ENCODE measurements at places on chromosomes 6 and 20. TPM values are rescaled to one million over a fixed set of nuclear protein-coding genes. Genes with fewer than 3 reads are reported as not detected.

The XKR7 gene
- total RNA-seq: 0.04 TPM

- peak; percentile 39 for DNase-seq
These were observed 273.2 kb downstream of the CDC5L start for GRCh38 chr6:44660561-44661220.

GRCh38 chr6:168132531-168133167 lies 53.6 kb upstream of the FRMD1 start:
- peak; percentile 91 for DNase-seq

The CGA gene
- 4.3 TPM for total RNA-seq

- no peak for DNase-seq
These were observed 66.8 kb upstream of the HMGN3 start for GRCh38 chr6:79301290-79301689.
